SJSA1 (cell line): ENCODE measurements at places on chromosomes 6 and 20. TPM values are rescaled to one million over a fixed set of nuclear protein-coding genes. Genes with fewer than 3 reads are reported as not detected.

GRCh38 chr20:32664678-32665159 is 9.0 kb downstream of the C20orf203 start:
- no peaks in the 10 kb centered on the region for H3K27me3 ChIP-seq
- H3K36me3 ChIP-seq = no peaks in the 10 kb centered on the region
- H3K27ac ChIP-seq = no peak overlapping the region
- no peak overlapping the region for H3K4me3 ChIP-seq
- no peaks in the 10 kb centered on the region for H3K4me1 ChIP-seq

- H3K4me1 ChIP-seq = peaks cover 29% of the 10 kb centered on the region
- no peaks in the 10 kb centered on the region for H3K36me3 ChIP-seq
- no peak overlapping the region for H3K4me3 ChIP-seq
Measured at GRCh38 chr6:133595111-133595761, 293.7 kb upstream of the TCF21 start.

GRCh38 chr6:40881501-40881900 is 157.5 kb downstream of the UNC5CL start:
- DNase-seq = no peak
- no peak overlapping the region for H3K4me3 ChIP-seq
- no peaks in the 10 kb centered on the region for H3K36me3 ChIP-seq
- no peaks in the 10 kb centered on the region for H3K4me1 ChIP-seq

ENPP1 gene
- total RNA-seq = 21.5 and 24.5 TPM in 2 replicates
